ENCODE measurements at places on chromosomes 3 and 15. TPM values are rescaled to one million over a fixed set of nuclear protein-coding genes. Genes with fewer than 3 reads are reported as not detected.

Gene GATM
- total RNA-seq, result 288 TPM

Gene LRRIQ4
- not detected for total RNA-seq

Gene ARHGAP31
- 85.6 TPM for total RNA-seq

Gene ACOX2
- total RNA-seq, result 31.0 TPM

Gene EIF4E3
- 36.4 TPM for total RNA-seq

- DNase-seq, result no peak
Observed at GRCh38 chr3:177746337-177746933, 549.2 kb upstream of the TBL1XR1 start.

DNA sequence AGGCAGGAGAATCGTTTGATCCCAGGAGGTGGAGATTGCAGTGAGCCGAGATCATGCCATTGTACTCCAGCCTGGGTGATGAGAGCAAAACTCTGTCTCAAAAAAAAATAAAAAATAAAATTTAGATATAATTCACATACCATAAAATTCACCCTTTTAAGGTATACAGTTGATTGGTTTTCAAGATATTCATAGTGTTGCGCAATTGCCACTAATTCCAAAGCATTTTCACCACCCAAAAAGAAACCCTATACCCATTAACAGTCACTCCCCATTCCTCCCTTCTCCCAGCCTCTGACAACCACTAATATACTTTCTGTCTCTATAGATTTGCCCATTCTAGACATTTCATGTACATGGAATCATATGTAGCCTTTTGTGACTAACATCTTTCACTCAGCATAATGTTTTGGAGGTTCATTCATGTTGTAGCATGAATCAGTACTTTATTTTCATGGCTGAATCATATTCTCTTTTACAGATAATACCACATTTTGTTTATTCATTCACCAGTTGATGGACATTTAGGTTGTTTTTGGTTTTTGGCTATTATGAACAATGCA lies 116.7 kb downstream of the RASA2 start:
- no peak for DNase-seq

GRCh38 chr15:36966708-36967107 lies 133.6 kb downstream of the MEIS2 start:
- no peak for DNase-seq

DNA sequence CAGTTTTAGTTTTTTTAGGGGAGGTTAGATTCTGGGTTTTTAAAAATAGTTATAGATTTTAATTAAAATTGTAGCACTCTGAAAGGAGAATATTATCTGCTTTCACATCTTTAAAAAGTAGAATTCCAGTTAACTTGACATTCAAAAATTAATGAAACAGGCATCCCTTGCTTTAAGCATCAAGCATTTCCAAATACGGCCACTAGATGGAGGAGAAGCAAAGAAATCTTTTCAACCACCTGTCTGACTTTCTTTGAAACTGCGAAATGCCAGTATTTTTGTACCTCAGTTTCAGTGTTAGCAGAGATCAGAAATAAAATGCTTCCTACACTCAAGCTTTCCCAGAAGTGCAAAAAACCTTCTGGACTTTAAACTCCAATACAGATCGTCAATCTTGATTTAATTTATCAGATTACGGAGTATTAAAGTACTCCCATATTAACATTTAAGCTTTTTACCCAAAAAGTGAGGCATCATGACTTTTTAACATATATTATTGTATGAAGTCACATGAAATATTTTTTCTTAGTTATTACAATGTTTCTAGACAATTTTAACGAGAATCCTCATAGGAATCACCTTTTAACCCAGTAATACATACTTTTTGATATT lies 153.3 kb downstream of the P3H2 start:
- DNase-seq, result no peak

GRCh38 chr15:63826528-63826927 lies 7.2 kb downstream of the HERC1 start:
- DNase-seq, result no peak

GRCh38 chr3:78660957-78661356 lies 1106.8 kb downstream of the ROBO1 start:
- DNase-seq, result no peak

DNA sequence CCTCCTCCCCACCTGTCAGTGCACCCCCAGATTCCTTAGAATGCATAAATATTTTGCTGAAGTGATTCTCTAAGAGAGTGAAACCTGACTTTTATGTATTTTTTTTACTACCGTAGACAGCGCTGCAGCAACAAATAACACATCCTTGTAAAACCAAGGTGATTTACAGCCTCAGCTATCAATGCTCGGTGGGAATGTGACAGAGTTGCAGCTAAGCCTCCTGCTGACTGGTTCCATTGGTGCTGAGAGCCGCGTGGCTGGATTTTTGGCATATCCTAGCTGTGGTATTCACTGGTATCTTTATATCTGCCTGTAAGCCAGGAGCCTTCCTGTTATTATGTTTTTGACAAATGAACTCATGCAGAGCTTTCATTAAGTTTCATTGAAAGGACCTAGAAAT lies 11.0 kb downstream of the FGD5 start:
- DNase-seq, result no peak

DNA sequence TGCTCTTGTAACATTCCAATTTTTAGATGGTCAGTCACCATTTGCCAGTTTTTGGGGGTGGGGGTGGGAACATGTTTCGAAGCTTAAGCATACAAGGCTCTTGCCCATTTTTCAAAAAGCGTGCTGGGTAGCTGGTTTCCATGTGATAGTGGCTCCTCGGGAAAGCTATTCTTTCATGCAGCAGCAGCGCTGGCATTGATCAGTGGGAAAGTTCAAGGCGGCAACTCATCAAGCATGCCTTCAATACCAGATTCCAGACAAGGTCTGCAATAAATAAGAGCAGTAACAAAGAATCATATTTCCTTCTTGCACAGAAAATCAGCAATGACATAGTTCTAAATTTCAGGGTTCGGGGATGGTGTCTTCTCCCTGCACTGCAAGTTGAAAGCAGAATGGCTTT lies 133.5 kb upstream of the ONECUT1 start:
- no peak for DNase-seq

GRCh38 chr3:141147657-141148056 lies 84.0 kb upstream of the PXYLP1 start:
- no peak for DNase-seq

DNA sequence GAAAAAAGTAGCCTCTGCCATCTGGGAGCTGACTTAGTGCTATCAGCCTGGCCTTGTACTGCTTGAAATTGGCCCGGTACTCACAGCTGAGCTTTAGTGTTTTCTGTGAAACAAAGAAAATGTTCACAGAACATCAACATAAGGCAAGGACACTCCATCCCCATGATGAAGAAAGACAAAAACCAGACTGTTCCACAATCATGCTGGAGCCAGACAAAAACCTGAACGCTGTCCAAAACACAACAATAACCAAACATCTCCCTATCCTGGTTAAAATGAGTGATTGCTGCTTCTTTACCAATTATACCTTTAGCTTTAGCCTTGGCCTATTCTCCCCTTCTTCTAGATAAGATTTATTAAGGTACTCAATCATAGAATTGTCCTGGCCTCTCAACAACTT lies 153.9 kb downstream of the CPNE4 start:
- DNase-seq, result no peak

DNA sequence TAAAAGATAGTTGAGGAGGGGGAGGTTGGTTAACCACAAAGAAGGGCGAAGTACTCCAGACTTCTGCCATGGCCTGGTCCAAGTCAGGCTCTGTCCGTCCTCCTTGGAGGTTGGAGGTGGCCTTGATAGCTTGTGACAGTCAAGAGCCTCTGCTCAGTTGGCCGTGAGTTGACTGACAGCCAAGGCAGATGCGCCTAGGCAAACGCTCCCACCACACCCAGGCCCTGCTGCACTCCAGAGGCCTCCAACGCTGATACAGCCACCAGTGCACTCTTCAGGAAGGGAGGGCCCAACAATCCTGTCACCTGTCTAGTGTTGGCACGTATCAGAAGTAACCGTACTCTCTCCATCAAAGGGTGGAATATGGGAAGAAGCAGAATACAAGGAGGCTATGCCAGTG lies 9.3 kb downstream of the RBPMS2 start:
- DNase-seq, result no peak

DNA sequence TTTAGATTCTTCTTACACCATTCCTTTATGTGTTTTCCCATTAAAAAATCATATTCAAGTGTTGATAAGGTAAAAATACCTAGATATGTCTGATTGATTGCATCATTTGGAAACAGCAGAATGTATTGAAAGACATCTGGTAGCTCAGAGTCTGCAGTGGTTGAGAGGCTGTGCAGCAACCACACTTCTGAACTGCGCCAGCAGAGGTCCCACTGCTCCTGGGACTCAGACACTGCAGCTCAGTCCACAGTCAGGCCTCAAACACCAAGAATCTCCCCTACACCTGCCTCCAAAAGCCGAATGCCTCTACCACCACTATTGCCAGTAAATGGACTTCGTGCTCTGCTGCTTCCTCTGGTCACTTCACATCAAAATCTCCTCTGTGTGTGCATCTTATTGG lies 176.9 kb upstream of the LMCD1 start:
- peak; percentile 54 for DNase-seq

DNA sequence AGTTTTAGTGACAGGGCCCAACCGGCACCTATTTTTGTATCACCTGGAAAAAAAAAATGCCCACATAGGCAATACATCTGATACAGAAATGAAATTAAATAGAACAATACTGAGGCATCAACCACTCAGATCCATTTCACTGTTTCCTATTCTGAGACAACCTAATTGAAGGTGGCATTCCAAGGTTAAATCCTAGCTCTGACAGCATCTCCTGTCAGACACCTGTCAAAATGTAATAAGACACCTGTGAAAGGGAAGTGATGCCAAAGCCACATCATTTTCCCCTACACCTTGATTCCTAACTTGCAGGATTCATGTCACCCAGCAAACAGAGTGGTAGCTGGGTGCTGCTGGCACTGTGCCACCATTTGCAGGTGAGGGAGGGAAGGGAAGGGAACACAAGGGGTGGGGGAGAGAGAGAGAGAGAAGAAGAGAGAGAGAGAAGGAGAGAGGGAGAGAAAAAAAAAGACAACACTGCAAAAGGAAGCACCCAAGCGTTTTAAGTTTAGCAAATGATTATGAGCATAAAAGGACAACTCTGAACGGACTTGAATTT lies 1044.6 kb upstream of the CFAP20DC start:
- no peak for DNase-seq

DNA sequence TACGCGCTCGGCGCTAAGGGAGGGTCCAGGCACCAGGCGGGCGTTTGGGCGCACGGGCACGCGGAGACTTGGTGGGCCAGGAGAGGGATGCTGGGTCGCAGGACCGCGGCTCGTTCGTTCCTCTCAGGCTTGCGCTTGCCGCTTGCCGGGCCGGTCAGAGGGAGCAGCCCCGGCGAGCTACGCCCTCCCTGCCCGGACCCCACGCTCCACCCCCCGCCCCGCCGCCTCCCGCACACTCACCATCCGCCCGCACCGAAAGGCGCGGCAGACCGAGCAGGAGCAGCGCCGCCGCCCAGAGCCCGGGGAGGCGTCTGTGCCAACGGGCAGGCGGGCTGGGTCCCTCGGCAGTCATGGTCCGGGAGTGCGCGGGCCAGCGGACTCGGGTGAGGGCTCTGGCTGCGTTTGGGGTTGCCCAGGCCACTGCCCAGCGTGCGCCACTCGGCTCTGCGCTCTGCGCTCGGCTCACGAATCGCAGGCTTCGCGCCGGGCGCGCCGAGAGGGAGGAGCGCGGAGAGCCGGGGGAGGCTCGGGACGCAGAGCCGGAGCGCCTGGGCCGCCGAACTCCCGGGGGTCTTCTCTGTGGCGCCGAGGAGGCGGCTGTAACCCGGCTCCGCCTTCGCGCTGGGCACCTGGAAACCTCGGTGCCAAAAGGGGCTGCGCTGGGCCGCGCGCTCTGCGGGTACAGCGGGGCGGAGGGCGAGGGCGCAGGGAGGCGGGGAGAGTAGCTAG lies at the start of gene SUSD5:
Gene SUSD5 (minus strand): TSS at position 365 of the 729 bp plus-strand sequence. CDS start 13 bp downstream, at position 352.
- no peak for DNase-seq

DNA sequence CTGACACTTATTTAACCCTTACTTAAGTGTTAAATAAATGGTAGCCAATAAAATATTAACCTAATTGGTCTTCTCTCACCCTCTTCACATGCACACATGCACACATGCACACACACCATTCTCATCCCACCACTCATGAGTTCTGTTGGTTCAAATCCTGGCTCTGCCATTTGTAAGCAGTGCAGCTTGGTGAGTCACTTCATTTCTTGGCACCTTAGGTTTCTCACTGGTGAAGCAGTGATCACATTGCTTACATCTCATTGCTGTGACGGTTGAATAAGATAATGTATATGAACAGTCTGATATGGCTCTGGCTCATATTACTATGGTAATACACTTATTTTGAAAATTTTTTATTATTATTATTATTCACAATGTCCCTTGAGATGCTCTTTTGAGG lies 33.8 kb downstream of the RIOX2 start:
- no peak for DNase-seq

- no peak for DNase-seq
Observed at GRCh38 chr3:178137831-178138230, 398.4 kb upstream of the KCNMB2 start.

- DNase-seq, result no peak
Observed at GRCh38 chr3:20747741-20748140, 561.7 kb upstream of the SGO1 start.

DNA sequence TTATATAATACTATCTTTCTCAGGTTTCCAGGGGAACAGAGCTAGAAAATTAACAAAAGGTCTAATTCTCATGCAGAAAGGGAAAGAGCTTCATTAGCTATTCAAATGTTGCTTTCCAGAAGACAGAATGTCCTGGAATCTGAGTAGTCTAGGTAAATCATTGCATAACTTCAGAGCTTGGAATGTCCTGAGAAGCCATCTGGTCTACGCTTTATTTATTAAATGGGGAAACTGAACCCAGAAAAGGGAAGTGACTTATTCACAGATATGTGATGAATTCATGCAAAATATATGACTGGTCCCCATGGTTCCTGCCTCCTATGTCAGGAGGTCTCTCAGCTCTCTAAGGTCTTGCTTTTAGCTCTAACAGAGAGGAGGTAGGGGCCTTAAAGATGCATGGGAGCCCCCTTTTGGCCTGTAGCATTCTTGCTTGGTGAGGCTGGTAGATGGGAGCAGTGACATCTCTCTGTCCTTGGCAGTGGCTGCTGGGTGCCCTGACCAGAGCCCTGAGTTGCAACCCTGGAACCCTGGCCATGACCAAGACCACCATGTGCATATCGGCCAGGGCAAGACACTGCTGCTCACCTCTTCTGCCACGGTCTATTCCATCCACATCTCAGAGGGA lies 99.2 kb downstream of the CEMIP start:
- no peak for DNase-seq

DNA sequence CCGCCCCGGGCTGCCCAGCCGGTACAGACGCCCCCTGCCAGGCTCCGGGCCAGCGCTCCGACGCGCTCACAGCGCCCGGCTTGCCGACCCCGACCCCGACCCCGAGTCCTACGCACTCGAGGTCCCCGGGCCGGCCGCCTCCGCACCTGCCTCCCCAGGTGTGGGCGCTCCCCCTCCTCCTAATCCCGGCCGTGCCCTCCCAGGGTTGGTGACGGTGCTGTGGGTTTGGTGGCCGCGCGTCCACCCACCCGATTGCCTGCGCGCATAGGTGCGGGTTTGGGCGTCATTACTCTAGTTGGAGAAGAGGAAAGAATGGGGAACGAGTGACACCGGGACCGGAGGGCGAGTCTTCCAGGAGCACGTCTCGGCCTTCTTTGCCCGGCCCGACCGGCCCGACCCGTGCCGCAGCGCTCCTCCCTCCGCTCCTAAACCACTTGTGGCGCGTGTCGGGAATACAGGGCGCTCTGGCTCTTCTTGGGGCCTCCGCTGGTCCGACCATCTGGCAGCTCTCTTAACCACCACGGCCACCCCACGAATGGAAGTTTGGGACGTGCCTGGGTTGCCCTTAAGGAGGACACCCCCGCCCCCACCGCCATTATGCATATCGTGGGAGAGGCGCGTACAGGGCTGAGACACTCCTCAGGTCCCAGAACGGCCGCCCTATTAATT lies 810 bp upstream of the THRB start:
- peak; percentile 61 for DNase-seq

GRCh38 chr3:125200731-125201139 lies 11.8 kb downstream of the SLC12A8 start:
- no peak for DNase-seq
